ENCODE measurements at places on chromosomes 3 and 15.

DNA sequence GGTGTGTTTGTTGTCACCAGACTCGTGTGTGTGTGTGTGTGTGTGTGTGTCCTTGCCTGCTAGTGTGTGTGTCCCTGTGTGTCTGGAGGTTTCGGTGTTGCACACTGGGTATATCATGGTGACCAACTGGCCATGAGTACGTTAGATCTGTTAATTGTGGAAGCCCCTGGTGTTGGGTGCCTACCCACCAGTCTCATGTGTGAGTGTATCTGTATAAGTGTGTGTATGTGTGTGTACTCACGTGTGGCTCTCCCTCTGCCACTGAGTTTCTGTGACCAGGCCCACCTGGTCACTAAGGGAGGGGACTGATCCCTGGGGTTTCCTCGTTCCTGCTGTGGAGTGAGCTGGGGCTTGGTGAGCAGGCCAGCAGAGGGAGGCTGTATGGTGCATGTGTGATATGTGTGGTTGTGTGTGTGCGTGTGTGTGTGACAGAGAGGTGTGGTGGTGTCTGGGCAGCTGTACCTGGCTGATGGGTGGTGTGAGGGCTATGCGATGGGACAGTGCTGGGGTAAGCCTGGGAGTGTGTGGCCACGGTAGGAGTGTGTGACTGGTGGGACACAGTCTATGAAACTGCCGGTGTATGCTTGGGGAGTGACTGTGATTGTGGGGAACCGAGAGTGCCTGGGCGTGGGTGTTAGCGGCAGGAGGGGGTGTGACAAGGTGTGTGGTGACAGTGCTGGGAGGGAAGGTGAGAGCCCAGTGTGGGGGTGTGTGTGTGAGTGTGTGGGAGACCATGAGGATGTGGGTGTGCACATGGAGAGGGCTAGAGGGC lies 1.8 kb downstream of the PRKCD start:
- peak; percentile 55 for DNase-seq

GRCh38 chr15:75753145-75753544 lies 40.5 kb upstream of the CSPG4 start:
- no peak for DNase-seq

- DNase-seq, result no peak
Measured at GRCh38 chr3:109478614-109479013, 141.3 kb upstream of the DPPA4 start.

- DNase-seq, result no peak
Measured at GRCh38 chr3:186298876-186299275, 63.2 kb downstream of the DGKG start.

DNA sequence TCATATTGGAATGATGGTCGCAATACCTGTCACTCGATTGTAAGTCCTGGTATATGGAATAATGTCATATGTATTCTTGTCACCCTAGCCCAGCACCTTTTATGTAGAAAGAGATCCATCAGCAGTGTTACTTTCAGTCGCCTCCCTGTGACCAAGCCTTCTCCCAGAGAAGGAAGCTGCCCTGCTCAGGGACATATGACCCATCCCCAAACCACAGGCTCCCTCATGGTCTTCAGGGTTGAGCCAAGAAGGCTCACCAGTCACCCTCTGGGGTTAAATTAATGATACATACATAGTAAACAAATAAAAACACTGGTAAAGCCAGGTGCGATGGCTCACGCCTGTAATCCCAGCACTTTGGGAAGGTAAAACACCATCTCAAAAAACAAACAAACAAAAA lies 4.6 kb upstream of the MFGE8 start:
- DNase-seq, result no peak

DNA sequence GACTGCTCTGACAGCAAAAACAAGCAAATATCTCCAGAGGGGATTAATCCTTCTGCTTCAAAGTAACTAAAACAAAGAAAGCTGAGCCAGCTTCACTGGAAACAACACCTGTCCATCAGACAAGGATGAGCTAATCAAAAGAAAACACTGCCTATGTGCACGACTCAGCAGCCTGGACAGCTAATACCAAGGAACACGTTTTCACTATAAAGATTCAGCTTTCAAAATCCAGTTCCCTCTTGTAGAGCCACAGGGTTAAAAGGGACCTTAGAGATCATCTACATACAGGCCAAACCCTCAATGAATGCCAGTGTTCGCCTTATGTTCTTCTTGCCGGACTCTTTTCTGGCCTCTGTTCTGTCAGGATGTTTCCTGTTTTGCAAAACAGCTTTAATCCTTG lies 6.9 kb downstream of the TUSC7 start:
- DNase-seq, result no peak

- no peak for DNase-seq
Measured at GRCh38 chr3:72258361-72259141, 473.6 kb upstream of the PROK2 start.

GRCh38 chr3:99325402-99325801 lies 313.0 kb upstream of the COL8A1 start:
- DNase-seq, result no peak

GRCh38 chr3:68121287-68121686 lies 466.9 kb upstream of the SUCLG2 start:
- no peak for DNase-seq

- no peak for DNase-seq
Measured at GRCh38 chr3:189838291-189838690, 207.1 kb downstream of the TP63 start.

GRCh38 chr3:131223373-131224289 lies 157.9 kb upstream of the NUDT16 start:
- no peak for DNase-seq

GRCh38 chr15:72285402-72285801 lies 13.0 kb upstream of the PARP6 start:
- no peak for DNase-seq

GRCh38 chr3:187739561-187740332 lies 5.5 kb downstream of the BCL6 start:
- DNase-seq, result peak; percentile 77

GRCh38 chr3:149547954-149548668 lies 73.6 kb downstream of the TM4SF4 start:
- DNase-seq, result no peak

GRCh38 chr3:4376499-4376898 lies 73.3 kb downstream of the SETMAR start:
- no peak for DNase-seq

DNA sequence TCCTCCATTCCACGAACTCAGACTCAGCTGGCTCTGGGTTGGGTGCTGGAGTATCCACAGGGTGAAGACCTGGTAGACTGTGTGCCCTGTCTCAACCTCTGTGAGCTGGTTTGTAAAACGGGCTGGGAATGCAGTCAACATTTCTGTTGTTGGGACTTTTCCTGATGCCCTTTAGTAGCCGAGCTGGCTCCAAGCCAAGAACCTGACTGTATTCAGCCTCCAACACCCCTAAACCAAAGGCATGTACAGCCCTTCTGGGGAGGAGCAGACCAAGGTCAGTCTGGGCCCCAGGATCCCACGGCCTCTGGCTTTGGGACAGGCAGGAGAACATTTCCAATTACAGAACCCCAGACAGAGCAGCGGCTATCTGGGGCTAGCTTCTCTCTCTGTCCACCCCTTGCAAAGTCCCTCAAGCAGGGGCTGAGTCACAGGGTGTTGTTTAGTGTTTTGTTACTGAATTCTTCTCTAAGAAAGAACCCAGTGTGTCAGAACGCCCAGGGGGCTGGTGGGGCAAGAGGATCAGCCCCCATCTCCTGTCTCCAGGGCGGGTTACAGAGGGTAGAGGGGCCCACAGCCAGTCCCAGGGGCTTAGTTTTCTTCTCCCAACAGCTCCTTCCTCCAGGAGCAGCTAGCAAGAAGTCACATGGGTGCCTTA lies 56.8 kb upstream of the SLC6A6 start:
- DNase-seq, result no peak

- no peak for DNase-seq
Measured at GRCh38 chr3:36501616-36502015, 121.3 kb downstream of the STAC start.

DNA sequence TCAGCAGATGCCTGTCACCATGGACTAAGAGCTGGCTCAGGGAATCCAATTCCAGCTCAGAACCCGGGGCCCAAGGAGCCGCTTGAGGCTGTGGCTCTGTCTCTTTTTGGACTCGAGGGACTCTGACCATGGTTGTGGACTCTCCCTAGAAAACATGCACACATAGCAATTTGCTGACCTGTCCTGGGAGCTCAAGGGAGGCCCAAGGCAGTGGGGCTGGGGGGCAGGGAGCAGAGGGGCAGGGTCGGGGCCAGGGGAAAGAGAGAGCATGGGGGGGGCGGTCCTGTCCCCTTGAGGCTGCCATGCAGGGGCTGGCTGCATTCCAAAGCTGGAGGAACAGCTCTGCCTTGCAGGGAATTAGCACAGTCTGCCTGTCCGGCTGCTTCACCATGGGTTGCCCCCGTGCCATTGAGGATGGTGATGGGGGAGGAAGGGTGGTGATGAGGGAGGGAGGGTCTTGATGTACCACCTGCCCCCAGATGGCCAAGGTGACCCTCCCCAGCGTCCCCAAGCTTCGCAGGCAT lies 190.1 kb downstream of the GOLGA6L6 start:
- DNase-seq, result no peak

DNA sequence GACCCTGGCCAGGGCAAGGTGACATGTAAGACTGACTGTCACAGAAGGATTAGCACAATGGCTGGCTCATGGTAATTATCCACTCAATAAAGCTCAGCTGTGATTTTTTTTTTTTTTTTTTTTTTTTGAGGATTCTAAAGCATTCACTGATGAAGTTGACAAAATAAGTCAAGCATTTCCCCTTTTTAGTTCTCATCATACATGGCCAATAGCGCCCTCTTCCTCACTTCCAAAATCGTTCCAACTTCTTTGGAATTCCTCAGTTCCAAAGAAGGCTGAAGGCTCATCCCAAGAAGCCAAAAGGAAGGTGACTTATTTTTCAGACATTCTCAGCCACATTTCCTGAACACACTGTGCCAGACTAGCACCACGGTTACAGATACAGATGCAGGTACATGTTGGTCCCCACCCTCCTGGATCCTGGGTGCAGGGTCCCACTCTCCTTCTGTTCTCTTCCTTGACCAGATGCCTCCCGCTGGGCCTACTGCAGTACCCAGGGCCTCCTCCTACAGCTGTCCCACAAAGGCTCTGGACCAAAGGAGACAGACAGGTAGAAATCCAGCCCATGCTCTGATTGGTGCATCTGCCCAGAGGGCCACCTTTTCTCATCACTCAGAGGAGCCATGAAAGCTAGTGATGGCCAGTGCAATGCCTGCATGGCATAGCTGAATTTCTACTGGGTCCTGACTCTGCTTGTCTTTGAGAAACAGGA lies 202.6 kb downstream of the UACA start:
- no peak for DNase-seq

DNA sequence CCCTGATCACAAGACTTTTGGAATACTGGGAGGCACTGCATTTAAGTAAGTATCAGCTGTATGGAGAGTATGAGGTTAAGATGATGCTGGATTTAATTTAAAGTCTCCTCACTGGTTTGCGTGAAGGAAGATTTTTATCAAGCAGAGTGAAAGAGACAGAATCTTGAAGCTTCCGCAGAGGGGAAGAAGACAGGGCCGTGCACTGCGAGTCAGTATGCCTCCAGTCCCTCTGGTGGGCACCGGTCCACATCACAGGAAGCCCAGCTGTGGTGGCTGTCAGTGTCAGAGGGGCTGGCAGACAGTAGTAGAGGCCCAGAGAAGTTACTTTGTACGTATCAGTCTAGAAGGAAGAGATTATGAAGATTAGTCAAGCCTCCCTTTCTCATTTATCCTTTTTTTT lies 379.0 kb upstream of the TPRG1 start:
- DNase-seq, result no peak

DNA sequence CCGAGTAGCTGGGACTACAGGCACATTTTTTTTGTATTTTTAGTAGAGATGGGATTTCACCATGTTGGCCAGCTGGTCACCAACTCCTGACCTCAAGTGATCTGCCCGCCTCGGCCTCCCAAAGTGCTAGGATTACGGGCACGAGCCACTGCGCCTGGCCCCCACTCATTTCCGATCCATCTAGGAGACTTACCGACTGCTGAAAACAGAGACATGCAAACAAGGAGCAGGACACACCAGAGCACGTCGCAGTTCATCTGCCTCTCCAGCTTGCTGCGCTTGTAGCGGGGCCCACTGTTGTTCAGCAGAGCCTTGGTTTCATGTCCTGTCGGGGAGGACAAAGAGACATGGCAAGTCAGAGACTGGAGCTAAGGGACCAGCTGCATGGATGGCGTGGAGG lies 137.4 kb downstream of the ATP10A start:
- DNase-seq, result no peak

DNA sequence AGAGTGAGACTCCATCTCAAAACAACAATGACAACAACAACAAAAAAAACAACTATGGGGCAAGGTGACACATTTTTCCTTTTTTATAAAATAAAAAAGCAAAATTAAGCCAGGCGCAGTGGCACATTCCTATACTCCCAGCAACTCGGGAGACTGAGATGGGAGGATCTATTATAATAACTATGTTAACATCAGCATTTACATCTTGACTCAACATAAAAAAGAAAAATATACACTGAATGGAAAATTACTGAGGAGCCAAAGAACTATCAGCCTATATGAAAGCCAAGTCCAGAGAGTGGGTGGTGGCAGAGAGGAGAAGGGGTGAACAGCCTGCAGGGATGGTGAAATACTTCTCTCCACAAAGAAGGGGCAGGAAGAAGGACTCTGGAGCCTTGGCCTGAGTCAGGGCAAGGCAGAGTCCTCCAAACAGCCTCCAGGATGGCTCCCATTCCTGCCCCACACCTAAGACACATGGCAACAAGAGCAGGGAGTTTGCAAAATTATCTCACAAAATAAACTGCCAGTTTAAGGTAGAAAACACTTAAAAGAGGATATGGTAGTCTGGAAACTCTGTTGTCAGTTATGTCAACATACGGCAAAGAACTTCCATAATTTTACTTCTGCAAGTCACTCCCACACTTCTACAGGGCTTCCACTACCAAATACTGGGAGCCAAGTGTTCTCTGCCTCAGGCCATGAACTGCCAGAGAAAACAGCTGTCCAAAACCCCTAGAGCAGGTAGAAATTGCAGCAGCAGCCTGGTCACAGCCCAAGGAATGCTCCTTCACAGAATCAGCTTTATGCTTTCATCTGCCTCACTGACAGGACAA lies 25.9 kb downstream of the HSPBAP1 start:
- DNase-seq, result no peak

- DNase-seq, result no peak
Measured at GRCh38 chr15:68797191-68797590, 23.5 kb downstream of the ANP32A start.

DNA sequence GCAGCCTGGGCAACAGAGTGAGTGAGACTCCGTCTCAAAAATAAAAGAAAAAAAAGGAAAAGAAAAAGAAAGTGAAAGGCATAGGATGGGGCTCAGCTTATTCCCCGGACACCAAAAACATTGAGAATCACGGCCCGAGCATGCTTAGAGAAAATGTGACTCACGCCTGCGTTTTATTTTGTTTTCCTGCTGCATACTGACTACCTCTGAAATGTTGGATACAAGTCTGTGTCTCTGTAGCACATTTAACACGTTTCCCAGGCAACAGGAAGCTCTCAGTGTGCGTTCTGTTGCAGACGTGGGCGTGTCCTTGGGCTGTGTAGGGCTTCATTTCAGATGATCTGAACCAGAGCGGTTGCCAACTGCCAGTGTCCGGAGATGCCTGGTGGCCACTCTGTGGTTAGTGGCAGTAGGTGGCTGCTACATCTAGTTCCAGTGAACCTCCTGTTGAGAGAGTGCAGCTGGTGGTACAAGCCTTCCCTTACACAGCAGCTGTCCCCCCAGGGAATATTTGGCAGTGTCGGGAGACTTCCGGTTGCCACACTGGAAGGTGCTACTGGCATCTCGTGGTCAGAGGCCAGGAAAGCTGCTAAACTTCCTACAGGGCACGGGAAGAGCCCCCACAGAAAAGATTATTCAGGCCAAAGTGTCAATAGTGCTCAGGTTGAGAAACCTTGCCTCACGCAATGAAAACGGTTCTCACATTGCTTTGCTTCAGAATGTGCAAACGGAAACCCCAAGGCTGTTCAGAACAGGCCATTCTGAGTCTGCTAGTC lies 3.0 kb downstream of the SLC51A start:
- DNase-seq, result peak; percentile 17

GRCh38 chr15:95262866-95263564 lies 1031.7 kb downstream of the MCTP2 start:
- no peak for DNase-seq
